Myocyte (in vitro differentiated cells): ENCODE measurements at places on chromosomes 6 and 20. TPM values are rescaled to one million over a fixed set of nuclear protein-coding genes. Genes with fewer than 3 reads are reported as not detected.

GRCh38 chr20:48217190-48217589, 431.9 kb upstream of the SULF2 start:
- DNase-seq, result no peak

DNA sequence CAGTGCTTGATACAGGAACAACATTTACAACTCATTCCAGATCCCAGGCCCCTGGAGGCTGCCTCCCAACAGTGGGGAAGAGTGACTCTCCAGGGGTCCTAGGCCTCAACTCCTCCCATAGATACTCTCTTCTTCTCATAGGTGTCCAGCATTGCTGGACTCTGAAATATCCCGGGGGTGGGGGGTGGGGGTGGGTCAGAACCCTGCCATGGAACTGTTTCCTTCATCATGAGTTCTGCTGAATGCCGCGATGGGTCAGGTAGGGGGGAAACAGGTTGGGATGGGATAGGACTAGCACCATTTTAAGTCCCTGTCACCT, 4.2 kb downstream of the PIM1 start:
- DNase-seq, result no peak

DNA sequence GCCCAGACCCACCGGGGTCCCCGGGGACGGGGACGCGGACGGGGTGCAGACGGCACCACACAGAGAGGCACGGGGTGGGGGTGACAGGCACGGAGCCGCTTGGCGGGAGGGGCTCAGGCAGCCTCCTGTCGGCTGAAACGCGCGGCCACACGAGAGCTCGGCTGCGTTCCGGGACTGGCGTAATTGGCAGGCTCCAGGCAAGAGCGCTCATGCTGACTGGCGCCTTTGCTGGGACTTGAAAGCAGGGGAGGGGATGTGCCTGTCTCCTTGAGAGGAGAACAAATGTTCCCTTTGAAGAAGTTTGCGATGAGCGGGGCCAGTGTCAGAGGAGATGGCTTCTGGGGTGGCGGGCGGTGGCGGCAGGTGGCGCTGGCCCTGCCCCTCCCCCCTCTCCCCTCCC, 25.8 kb downstream of the BHLHE23 start:
- peak; percentile 7 for DNase-seq

MOXD1 gene
- total RNA-seq, result 4.5 and 6.5 TPM in 2 replicates

ACSS1 gene
- total RNA-seq, result 0.88 and 1.3 TPM in 2 replicates

PNLDC1 gene
- not detected in 2 replicates for total RNA-seq
